Hematopoietic multipotent progenitor cell treated with erythropoietin and hydrocortisone succinate and interleukin-3 and kit ligand, for 17 days (in vitro differentiated cells): ENCODE measurements at places on chromosomes 12 and 14.

- DNase-seq: no peak
These were observed 1234.2 kb downstream of the BCL11B start for GRCh38 chr14:98037831-98038230.

DNA sequence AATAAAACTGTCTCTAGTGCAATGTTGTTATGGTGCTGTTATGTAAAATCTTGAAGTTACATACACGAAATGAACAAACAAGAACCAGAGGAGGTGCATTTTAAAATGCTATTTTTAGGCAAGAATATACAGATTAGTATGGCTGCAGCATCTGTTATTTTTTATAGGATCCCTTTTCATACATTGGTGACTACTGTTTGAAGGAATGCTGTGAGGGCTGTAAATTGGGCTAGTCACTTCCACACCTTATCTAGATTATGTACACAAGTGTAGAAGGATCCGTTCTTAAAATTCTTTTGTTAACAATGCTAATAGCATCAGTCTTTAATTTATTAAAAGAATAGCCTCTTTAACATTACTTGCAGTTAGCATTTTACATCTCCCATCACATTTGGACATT is 284.3 kb upstream of the MDGA2 start:
- DNase-seq: no peak

DNA sequence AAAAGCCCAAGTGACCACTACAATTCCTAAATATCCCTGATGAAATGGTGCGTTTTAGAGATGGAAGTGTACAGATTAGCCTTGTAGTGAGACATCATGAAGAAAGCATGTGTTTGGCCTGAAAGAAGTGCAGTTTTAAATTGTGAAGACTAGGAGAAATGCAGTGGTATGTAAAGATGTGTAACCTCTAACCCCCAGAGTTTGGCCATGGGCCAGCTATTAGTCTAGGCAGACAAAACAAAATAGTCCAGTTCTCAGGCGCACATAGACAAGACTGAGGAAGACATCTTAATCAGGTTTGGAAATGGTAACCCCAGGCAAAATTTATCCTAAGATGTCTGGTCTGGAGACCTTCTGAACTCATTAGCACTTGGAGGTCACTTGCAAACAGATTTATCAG is 23.4 kb downstream of the WBP11 start:
- no peak for DNase-seq

DNA sequence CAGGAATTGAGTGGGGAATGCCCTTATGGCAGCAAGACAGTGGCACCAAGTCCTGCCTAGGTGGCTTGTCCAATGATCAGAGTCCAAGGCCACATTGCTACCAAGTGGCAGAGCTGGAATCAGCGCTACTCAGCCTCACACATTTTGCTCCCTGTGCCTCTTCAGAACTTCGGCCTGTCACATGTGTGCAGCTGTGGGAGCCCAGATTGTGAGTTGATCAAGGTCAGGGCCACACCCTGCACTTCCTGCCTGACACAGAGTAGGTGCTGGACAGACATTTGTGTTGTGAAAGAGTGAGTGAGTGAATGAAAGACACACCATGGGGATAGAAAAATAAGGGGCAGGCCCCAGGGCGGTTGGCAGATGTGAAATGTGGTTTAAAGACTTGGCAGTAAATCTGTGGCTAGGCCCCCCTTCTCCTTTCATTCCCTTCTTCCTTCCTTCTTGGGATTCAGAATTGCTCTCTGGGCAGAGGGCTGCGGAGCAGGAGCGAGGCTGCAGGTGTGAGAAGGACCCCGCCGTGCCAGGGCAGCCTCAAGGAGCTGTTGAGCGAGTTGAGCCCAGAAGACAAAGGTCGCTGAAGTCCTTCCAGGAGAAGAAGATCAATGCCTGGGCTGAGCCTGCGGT is 83.5 kb downstream of the SLC25A47 start:
- DNase-seq: no peak

- DNase-seq: no peak
These were observed 148.9 kb downstream of the PPM1H start for GRCh38 chr12:62785941-62786559.
